T-helper 22 cell (primary cell): ENCODE measurements at places on chromosomes 2 and 18.

- DNase-seq: no peak
These were observed 149.4 kb upstream of the PTPRM start for GRCh38 chr18:7417727-7418126.

GRCh38 chr2:70199320-70199864 is 8.6 kb upstream of the C2orf42 start:
- DNase-seq: no peak

DNA sequence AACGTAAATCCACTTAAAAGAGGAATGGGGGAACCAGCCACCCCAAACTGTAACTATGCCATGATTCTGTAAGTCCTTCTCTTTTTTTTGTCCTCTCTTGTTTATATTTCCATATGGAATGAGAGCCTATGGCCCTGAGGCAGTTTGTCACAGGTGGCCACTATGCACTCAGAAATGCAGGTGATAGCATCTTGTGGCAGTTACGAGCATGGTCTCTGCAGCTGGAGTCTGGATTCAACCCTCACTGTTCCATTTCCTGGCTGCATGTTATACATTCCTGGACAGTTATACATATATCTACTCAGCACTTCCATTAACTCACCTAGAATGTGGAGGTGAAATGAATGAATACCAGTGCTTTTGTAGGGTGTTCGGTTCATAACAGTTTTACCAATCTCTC is 291.5 kb upstream of the FANCL start:
- no peak for DNase-seq

DNA sequence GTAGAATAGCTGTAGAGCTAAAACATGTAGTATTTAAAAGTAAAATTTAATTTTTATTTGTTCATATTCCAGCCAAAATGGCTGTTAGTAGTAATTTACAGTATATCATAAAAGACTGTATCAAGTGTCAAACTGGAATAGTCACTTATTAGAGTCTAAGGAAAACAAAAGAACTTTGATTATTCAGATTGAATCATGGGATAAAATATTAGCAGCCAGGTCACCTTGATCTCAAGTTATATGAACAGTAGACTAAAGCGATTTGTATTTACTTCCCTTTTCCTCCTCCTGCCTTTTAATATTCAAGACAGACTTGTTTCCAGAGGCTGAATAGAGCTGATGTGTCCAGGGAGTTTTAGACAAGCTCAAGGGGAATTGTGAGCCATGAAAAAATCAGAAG is 54.4 kb downstream of the PMAIP1 start:
- DNase-seq: no peak

- no peak for DNase-seq
These were observed 135.8 kb downstream of the CABLES1 start for GRCh38 chr18:23270986-23271680.

DNA sequence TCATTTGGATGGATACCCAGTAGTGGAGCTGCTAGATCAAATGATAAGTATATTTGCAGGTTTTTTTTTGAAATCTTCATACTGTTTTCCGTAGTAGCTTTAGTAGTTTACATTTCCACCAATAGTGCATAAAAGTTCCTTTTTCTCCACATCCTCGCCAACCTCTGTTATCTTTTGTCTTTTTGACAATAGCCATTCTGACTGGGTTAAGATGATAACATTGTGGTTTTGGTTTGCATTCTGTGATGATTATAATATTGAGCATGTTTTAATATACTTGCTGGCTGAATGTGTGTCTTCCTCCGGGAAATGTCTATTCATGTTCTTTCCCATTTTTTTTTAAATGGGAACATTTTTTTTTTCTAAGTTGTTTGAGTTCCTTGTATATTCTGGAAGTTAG is 260.0 kb downstream of the GULP1 start:
- DNase-seq: no peak

- no peak for DNase-seq
These were observed 140.0 kb upstream of the FHL2 start for GRCh38 chr2:105538840-105539239.

DNA sequence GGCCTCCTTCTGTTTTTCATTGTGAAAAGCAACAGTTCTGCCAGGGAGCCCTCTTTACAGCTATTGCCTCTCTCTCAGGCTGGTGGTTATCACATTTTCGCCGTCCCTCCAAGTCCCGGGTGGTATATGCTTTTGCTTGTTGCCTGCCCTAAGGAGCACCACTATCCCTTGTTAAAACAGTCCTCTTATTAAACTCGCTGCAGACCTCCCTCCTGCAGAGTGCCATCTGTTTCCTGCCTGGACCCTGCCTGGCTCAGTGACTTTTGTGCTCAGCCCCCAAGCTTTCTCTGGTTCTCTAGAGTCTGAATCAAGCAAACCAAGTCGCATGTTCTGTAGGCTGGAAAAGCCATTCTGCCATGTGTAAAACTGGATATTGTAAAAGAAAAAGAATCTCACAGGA is 72.1 kb upstream of the FHL2 start:
- no peak for DNase-seq

DNA sequence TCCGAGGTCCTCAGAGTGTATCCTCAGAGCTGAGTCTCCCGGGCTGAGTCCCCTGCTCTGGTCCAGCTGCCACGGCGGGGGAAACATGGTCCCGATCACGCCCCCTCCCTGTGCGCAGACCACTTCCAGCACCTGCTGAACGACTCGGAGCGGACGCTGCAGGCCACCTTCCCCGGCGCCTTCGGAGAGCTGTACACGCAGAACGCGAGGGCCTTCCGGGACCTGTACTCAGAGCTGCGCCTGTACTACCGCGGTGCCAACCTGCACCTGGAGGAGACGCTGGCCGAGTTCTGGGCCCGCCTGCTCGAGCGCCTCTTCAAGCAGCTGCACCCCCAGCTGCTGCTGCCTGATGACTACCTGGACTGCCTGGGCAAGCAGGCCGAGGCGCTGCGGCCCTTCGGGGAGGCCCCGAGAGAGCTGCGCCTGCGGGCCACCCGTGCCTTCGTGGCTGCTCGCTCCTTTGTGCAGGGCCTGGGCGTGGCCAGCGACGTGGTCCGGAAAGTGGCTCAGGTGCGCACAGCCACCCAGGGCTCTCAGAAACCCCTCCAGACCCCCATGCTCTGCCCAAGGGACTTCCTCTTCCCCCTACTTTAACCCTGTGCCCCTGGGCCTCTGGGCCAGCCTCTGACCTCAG is 26.7 kb downstream of the GPC1 start:
- DNase-seq: no peak

GRCh38 chr2:223414646-223415045 is 187.5 kb downstream of the SCG2 start:
- no peak for DNase-seq

DNA sequence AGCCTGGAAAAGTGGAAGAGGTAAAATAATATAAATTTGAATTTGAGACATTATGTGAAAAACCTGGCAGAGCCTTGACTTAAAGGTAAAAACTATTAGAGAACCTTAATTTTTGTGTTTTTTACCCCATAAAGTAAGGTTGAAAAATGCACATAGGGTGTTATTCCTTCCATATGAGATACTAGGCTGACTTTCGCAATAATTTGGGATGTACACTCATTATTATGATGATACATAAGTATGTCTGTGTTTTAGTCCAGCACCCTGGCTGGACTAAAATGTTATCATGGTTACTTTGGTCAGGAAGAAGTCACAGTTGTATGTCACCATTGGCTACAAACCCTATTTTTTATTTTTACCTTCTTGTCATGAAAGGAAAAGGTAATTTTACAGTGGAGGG is 19.8 kb downstream of the NEMP2 start:
- DNase-seq: no peak

DNA sequence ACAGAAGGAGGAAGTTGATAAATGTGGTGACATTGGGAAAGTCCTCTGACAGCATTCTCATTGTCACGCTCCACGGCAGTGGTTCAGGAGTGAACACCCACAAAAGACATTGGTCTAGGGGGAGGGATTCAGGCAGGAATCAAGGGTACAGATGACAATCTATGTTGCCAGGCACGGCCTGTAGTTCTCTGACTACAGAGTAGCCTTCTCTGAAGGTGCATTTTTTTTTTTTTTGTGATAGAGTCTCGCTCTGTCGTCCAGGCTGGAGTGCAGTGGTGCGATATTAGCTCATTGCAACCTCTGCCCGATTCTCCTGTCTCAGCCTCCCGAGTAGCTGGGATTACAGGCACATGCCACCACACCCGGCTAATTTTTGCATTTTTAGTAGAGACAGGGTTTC is 7.4 kb upstream of the MOB1A start:
- no peak for DNase-seq

GRCh38 chr2:232815569-232815968 is 39.2 kb upstream of the KCNJ13 start:
- no peak for DNase-seq

DNA sequence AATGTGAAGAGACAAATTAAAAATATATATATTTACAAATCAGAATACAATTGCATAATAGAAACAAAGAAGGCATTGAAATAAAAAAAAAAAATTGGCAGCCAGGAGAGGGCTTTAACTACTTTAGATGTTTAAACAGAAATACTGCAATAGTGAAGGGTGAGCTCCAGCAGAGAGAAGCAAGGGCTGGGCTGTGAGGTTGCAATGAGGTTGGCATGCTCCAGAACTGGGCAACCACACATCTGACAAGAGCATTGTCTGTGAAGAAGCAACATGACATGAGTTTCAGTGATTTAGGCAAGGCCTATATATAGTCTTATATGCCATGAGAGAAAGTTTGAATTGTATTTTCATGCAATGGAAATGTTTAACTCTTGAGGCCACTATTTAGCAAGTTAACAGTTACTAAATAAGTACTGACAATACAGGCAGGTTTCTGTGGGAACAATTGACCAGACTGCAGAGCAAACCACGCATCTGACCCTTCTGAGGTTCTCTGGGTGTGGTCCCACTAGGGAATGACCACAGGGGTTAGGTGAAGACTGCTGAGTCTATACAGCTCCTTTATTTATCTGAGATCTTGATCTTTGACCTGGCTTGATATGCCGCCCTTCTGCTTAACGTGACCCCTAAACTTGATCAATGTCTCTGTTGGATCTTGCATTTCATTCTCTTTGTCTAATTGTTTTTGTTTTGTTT is 354.2 kb upstream of the PIK3C3 start:
- DNase-seq: no peak

DNA sequence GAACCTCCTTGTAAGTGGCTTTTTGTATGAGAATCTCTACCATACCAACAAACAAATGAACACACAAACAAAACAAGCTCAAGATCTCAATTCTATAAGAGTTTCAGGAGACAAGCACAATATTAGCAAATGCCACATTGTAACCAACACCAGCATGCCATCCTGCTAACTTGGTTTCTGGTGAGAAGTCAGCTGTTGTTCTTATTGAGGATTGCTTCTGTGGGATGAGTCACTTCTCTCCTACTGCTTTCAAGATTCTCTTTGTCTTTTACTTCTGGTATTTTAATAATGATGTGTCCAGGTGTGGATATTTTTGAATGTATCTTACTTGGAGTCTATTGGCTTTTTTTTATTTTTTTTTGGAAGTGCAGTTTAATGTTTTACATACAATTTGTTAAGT is 131.7 kb downstream of the BCL2L11 start:
- no peak for DNase-seq

DNA sequence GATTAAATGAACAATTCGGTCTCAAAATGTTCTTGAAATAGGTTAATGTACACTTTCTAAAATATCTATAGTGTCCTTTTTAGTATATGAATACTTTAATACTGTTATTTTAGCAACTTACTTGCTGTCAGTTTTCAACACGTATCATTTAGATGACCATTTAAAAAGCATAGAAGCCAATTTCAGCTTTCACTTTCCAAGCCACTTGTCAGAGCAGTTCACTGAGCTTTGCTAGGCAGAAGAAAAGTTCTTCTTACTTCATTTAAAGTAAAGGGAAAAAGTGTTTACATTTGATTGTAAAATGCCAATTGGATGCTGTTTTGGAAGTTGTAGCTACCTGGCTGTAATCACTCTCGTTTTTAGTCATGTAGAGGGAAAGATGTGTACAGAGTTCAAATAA is 126.0 kb downstream of the KCNH7 start:
- DNase-seq: no peak

- DNase-seq: no peak
These were observed 346.8 kb downstream of the STK39 start for GRCh38 chr2:167900435-167901114.

- DNase-seq: no peak
These were observed 86.3 kb upstream of the PELI1 start for GRCh38 chr2:64230540-64230939.

DNA sequence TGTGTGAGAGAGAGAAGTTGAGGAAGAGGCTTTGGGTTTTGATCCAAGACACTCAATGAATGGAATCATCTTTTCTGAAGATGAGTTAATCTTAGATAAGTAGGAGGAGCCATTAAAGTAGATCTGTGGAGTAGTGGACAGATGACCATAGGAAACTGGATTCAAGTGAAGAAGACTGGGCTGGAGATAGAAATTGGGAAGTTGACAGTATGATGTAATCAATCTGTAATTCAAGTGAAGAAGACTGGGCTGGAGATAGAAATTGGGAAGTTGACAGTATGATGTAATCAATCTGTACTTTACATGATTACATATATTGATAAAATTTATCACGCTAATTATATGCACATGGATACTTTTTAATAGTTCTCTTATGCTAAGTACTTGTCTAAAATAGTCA is 92.8 kb downstream of the PHLPP1 start:
- DNase-seq: no peak

DNA sequence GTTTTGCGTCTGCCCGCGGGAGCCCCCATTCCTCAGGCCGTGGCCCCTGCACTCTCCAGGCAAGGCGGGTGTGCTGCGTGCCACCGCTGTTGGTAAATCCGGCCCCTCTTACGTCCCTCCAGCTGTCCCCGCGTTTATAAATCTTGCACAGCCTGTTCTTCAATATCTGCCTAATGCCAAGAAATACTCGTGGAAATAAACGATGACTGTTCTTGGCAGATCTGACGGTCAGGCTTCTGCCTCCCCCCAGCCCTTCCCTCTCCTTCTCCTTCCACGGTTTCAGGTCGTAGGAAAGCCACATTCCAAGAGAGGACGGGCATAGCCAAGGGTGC is 20.5 kb downstream of the ODC1 start:
- DNase-seq: no peak

DNA sequence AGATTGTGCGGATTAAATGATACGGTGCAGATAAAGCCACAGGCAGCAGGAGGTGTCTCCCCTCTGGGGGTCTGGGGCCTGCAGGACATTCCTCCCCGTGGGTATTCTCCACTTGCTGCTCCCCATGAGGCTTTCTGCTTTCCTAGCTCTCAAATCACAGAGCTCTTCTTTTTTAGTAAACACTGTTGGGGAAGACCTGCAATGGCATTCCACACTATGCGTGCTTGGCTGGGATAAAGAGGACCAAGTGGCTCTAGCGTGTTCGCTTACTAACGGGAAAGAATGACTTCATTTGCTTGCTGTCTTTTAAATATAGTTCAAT is 146.5 kb downstream of the DDX1 start:
- no peak for DNase-seq
